ENCODE measurements at places on chromosomes 13 and 19.

DNA sequence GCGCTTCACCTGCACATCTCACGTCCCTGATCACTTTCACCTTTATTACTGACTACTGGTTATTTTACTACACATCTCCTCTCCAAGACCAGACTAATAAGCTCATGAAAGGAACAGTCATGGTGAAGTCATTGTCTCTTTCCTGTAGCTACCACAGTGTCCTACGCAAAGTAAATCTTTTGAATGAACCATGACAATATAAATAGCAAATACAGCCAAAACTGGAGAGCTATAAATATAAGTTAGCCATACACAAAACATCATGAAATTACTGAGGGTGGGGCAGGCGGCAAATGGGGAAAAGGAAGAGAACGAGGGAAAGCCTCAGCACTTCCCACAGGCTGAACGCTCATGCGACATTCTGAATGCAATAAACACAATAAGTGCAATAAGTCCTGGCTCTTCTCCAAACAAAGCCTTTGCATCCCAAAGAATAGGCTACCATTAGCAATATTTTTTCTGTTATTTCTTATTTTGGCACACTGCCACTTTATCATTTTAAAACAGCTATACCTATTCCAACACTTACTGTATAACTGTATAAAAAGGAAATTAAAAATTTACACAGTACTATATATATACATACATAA is 62.5 kb downstream of the TUBGCP3 start:
- DNase-seq = no peak

- no peak for DNase-seq
Measured at GRCh38 chr19:55392820-55393761, 7.4 kb downstream of the RPL28 start.

DNA sequence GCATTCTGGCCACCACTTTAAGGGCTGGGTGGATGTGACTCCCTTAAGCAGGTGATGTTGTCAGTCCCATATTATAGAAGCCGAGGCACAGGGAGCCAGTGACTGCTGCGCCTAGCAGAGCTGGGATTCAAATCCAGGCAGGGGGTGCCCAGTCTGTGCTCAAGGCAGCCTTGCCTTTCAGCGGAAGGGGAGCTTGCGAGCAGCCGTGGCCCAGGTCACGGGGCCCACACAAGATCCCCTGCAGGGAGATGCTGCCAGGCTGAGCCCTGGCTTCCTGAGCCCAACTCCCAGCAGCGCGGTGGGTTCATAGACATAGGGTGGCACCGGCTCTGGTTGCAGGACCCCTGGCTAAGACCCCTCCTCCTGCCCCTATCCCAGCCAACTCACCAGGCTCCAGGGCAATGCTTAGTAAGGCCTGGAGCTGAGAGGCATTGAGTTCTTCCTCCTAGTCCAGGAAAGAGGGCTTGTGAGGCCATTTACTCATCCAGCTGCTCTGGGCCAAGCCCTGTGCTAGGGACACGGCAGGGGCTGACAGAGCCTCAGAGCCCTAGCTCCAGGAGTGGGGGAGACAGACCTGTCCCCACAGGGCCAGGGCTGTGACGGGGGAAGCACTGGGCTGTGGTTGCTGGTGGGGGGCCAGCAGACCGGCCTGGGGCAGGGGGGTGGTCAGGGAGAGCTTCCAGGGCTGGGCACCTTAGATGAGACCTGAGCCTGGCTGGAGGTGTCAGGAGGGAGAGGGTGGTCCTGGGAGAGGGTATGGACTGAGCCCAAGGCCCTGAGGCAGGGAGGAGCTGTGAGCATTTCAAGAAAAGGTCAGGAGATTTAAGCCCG is 9.6 kb downstream of the CAPN12 start:
- no peak for DNase-seq

GRCh38 chr19:39251846-39252245 is 3.2 kb upstream of the IFNL4 start:
- no peak for DNase-seq

GRCh38 chr13:47521890-47522487 is 479.1 kb downstream of the SUCLA2 start:
- no peak for DNase-seq

- no peak for DNase-seq
Measured at GRCh38 chr13:75250526-75251178, 231.3 kb downstream of the TBC1D4 start.

DNA sequence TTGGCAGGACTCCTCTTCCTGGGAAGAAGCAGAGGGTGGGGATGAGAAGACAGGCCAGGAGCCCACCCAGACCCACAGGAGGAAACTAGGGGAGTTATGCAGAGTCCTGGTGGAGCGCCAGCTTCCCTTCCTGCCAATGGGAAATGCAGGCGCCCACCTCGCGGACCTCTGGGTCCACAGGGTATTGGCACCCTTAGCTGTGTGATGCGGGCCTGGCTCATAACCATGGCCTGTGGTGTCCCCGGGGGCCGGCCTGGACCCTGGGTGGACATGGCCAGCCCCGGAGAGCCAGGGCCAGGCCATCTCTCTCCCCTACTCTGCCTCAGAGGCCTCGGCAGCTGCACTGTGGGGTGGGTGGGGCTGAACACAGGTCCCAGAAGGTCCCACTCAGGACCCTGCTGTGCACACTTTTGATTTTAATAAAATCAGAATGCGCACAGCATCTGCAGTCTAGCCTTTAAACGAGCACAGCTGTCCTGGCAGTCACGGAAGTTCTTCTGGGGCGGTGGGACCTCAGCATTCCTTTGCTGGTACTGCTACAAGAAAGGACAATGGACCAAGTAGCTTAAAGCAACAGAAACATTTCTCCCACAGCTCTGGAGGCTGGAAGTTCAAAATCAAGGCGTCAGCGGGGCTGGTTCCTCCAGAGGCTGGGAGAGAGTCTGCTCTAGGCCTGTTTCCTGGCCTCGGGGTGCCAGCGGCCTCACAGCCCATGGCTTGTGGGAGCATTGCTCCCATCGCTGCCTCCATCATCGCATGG is 1.8 kb downstream of the F10 start:
- DNase-seq = no peak

DNA sequence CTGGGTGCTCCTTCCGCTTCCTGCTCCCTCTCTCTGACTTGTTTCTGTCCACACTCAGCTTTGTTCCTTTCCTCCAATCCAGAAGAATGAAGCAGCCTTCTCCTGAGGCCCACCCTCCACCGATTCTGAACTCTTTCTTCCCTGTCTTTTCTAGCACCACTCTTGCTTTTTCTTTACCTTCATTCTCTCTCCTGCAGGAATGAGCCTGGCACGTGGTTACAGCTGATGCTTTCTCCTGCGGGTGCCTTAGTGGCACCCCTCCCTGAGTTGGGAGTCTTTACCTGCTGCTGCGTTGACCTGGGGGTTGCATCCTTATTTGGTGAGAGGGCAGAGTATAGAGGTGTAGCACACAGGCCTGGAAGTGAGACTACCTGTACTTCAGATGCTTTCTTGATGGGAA is 6.2 kb downstream of the UBAC2 start:
- DNase-seq = no peak

GRCh38 chr13:54945973-54946372 is 1917.4 kb downstream of the OLFM4 start:
- DNase-seq = no peak

DNA sequence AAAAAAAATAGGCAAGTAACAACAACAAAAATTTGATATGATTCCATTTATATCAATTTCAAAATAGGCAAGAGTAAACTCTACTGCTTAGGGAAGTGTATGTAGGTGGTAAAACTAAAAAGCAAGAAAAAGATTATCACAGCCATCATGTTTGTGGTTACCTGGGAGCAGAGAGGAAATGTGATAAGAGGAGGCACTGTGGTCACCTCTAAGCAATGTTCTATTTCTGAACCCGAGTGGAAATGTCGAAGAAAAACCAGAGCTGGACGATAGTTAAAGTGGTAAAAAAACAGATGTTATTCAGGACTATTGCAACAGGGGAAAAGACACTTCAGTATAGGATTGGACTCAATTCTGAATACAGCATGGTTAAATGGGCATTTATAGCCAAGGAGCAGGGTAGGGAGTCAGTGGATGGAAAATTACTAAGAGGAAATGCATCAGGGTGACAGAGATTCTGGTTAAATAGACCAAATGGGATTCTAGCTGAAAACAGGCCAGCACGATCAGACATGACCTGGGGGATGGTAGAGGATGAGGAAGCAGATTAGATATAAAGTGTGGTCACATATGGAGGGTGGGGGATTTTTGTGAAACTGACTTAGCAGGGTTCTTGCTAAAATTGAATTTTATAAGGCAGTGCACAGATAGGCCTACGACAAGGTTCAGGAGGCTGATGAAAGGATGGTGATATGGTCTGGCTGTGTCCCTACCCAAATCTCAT is 6.0 kb upstream of the TEX30 start:
- no peak for DNase-seq

GRCh38 chr13:105625691-105626090 is 909.8 kb downstream of the EFNB2 start:
- no peak for DNase-seq

- no peak for DNase-seq
Measured at GRCh38 chr13:99496184-99497142, 4.8 kb upstream of the TM9SF2 start.

DNA sequence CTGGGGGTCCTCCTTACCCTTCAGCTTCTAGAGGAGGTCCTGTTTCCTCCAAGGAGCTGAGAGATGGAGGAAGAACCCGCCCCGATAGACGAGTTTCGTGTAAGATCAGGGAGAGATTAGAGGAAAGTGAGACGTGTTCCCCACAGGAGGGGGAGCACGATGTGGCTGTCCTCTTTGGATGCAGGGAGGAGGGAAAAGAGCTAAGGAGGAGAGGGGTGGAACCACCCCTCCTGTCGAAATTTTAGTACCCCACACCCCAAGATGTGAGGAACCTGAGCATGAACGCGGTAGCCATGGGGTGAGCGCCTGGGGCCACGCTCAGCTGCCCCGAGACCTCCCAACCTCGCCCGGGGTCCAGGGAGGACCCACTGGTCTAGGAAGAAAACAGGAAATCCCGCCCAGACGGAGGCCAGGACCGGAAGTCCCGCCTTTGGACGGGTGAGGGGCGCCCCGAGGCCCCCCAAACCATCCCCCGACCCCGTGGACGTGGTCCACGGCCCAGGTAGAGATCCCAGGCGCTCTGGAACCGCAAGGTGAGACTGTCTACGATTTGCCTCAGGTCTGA is 1.2 kb downstream of the AKT1S1 start:
- no peak for DNase-seq

- no peak for DNase-seq
Measured at GRCh38 chr13:91346850-91347201, 661 bp upstream of the MIR17HG start.

DNA sequence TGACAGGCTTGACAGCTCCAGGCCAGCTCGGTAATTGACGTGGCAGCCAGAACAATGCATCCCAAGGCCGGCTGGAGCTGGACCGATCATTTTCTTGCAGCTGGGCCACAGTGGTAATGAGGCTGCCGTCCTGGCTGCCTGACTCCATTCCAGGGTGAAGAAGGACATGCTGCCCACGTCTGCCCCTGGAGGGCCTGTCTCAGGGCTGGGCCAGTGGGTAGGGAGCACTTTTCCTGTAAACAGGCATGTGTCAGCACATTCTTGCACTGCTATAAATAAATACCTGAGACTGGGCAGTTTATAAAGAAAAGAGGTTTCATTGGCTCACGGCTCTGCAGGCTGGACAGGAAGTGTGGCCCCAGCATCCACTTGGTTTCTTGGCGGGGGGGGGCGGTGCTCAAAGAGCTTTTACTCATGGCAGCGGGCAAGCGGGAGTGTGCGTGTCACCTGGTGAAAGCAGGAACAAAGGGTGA is 38.1 kb upstream of the KCTD15 start:
- DNase-seq = no peak

DNA sequence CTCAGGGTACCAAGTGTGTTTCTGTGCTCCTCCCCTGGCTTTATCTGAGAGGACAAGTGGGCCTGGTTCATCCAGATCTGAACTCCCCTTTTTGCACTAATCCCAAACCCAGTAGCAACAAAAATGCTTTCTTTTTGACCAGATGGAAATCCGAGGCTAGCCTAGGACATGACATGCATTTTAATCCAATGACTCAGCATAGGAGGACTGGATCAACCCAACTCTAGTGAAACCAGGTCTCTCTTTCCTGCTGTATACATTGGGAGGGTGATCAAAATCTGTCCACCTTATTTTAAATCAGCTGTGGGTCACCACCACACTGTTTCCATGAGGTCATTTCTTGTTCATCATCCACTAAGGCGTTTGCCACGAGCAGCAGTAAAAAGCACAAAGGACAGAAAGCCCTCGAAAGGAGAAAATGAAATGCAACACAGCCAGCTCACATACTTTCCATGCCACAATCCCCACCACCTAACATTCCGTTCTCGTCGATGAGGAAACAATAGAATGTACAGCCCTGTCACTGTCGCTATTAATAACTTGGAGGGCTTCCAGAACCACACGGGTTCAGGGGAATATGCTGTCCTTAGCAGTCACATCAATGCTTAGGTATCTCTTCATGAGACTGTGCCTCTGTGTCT is 543.0 kb downstream of the IRS2 start:
- DNase-seq = no peak

DNA sequence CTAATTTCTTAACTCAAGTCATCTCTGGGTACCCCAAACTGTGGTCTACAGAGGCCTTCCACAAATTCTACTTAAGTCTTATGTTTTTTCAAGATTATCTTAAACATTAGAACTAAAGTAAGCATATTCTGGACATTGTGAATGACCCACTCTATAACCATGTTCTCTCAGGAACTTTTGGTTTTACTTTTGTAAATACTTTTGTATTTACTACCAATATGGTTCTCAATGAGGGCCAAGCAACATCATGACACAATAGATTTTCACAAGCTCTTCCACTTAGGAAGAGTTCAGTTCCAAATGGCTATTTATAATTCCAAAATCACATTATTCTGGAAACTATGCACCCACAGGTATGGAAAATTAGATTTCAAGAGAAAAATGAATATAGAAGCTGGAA is 10.8 kb downstream of the DIAPH3 start:
- DNase-seq = no peak

DNA sequence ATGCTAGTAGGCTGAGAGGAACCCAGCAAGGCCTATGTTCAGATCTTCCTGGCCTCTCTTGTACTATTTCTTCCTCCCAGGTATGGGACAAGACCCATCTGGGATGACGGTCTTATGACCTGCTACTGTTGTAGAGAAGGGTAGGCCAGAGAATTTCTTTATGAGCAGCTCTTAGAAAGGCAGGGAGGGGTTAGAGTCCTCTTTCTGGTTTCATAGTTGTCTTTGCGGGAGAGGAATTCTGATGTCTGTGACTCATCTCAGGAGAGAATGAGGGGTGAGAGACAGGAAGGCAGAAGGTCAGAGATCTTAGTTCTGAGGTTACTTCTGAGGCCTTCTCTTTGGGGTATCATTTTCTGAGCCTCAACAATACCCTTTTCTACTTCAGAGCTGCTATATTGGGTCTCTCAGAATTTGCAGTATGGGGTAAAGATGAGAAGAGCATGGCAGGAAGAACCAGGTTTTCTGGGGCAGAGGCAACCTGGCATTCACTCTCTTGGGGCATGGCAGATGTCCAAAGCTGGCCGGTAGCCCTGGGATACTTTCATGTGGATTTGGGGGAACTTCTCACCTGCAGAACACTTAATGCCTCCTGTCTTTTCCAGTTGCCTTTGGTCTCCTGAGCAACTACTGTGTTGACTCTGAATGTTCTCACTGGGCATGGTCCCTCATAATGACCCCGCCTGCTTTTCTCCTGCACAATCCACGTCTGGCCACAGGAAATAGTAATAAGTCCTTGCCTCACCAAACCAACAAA is 154.4 kb downstream of the GGACT start:
- DNase-seq = no peak
